ENCODE measurements at places on chromosomes 2 and 18.
A peak's percentile ranks its signal among the peaks of the same experiment; 100 is the strongest.

DNA sequence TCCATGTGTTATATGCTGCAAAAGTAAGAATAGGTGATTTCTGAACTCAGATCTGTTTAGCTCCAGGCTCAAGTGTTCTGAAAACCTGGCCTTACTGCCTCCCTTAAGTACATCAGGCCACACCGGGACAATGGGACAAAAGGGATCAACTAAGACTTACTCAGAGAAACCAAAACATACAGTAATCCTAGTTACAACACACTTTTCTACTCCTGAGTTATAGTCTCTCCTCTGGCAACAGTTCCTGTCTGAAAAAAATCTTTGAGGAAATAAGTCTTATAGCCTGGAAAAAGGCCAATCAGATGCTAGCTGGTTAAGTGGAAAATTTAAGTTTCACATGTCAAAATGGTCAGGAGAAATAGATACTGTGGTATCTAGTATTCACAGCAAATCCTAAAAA is 5.6 kb downstream of the METTL5 start:
- no peak for DNase-seq

DNA sequence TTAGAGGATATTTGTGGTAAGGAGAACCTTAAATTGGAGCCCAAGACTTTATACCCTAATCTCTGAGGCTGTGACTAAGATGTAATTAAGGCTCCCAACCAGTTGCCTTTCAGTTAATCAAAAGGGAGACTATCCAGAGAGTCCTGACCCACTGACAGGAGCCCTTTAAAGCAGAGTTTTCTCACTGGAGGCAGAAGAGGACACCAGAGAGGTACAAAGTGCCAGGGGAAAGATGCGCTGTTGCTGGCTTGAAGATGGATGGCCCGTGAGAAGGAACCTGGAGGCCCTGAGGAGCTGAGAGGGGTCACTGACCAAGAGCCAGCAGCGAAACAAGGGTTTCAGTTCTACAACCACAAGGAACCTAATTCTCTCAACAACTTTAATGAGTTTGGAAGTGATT is 137.3 kb downstream of the TMEM131 start:
- DNase-seq, result no peak

- peak; percentile 15 for DNase-seq
Observed at GRCh38 chr2:55519938-55520885, 694 bp downstream of the CFAP36 start.

GRCh38 chr2:174059884-174060244 is 94.7 kb upstream of the SP3 start:
- DNase-seq, result no peak

GRCh38 chr18:44916429-44917207 is 235.9 kb downstream of the SETBP1 start:
- no peak for DNase-seq

- no peak for DNase-seq
Observed at GRCh38 chr2:24399434-24400206, 39.3 kb upstream of the ITSN2 start.

GRCh38 chr2:214631406-214631805 is 178.1 kb downstream of the BARD1 start:
- DNase-seq, result no peak

DNA sequence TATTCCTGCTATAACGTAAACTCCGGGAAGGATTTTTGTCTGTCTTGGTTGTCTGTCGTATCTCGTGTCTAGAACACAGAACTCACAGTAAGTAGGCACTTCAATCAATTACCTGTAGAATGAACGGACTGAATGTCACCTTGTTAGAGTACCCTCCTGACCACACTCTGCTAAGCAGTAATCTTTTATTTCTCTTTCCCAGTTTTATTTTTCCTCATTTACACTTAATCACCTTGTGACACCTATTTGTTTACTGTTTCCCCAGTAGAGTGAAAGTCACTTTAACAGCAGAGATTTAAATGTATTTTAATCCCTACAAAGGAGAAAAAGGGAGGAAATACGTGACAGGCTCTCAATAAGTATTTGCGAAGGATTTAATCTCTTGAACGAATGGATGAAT is 514 bp upstream of the EPB41L5 start:
- no peak for DNase-seq

DNA sequence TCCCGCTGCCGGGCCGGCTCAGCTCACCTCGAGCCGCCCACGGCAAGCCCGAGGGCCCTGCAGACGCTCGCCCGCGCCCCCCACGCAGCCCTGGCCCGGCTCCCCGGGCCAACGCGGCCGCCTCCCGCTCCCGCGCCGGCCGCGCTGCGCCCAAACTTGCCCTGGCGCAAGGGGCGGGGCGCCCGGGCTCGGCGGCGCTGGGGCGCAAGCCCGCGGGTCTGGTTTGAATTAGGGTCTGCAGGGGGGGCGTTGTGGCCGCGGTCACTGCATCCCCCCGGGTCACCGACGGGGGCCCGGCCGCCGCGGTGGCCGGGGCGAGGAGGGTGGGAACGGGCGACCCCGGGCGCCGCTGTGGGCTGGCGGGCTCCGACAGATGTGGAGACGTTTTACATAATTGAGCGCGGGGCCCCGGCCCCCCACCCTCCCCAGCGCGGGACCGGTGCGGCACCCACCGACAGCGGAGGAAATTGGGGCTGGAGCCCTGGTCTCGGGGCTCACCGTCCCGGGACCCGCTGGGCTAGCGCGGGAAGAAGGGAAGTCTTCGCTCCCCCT is 690 bp downstream of the SDC1 start:
- no peak for DNase-seq

DNA sequence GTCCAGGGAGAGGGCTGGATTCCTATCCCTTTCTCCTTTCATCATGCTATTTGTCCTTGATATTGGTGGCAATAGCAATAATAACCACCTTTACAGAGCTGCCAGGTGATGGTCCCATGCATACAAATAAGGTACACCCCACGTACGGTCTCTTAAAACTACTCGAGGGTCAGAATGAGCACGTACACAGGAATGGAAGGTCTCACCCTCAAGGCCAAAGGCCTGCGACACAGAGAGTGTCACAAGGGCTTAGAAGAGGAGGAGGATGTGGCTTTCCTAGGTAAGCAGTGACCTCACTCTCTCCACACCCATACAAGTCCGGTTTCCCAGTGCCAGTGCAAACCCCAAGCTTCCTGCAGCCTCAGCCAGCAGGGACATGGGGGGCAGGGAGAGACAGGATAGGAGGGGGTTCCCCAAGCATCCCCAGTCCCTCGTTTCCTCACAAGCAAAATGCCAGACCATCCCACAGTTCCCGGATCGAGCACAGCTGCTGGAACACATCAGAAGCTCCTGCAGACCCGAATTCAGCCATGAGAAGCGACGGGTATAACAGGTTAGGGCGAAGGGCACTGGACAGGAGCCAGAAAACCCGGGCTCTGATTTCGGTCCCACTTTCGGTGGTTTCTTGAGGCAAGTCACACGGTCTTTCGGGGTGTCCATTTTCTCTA is 49.2 kb downstream of the PLB1 start:
- DNase-seq, result no peak

DNA sequence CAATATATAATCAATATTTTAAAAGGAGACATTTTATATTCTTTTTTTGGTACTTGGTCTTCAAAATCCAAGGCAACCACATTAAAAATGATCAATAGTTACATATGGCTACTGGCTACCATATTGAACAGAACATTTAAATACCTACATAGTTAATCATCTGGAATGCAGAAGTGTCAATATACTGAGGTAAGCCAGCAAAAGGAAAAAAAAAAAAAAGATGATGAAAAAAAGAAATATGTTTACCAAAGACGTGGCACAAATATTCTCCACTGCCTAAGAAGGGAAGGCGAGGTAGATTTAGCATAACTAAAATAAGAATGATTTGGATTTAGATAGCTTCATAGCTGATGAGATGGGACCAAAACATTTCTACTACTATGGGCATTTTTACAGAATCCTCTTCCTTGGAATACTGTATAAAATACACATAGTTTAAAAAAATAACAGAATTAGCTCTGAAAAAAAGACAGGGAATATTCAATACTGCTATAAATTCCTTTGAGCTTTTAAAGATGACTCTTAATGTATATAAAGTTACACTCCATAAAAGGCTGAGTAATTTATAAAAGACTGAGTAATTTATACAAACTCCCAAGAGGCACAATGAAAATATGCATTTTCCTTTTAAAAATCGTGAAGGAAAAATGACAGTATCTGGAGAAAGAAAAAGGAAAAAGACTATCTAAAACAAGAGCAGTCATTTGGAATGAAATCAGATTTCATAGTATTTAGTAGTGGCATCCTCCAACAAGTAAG is 63.5 kb downstream of the CDH2 start:
- no peak for DNase-seq

- DNase-seq, result no peak
Observed at GRCh38 chr18:46260016-46260878, 156.1 kb downstream of the HAUS1 start.

GRCh38 chr2:11391942-11392266 is 47.5 kb upstream of the ROCK2 start:
- no peak for DNase-seq

DNA sequence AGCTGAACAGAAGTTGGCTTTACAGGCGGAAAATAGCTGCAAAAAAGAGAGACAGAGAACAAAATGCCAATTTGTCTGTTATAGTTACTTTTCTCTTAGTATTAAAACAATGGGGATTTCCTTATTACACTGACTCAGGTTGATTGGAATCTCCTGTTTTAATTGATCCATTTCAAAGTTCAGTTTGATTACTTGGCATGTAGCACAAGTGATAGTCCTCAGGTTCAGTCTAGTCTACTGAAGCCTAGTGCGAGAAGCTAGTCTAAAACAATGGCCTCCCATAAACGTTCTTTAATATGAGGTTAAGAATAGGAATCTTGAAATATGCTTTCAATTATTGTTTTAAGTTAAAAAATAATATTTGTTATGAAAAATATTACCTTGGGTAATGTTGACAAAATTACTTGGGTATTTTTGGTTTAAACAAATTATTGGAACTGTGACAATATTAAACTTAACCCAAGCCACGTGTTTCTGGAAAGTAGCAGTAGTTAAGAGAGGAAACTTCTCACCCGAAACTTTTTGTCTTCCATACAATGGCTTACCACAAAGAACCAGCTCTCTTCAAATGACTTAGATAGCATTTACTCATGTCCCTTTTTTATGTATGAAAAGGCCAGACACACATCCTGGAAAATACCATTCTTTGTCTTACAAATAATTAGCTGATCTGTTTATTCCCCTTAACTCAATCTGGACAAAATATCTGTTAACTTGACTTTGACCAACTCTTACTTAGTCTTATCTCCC is 1326.2 kb upstream of the TMEFF2 start:
- DNase-seq, result no peak

GRCh38 chr18:45107425-45107824 is 426.7 kb downstream of the SETBP1 start:
- DNase-seq, result no peak

- no peak for DNase-seq
Observed at GRCh38 chr18:13810950-13811485, 12.9 kb upstream of the MC5R start.

DNA sequence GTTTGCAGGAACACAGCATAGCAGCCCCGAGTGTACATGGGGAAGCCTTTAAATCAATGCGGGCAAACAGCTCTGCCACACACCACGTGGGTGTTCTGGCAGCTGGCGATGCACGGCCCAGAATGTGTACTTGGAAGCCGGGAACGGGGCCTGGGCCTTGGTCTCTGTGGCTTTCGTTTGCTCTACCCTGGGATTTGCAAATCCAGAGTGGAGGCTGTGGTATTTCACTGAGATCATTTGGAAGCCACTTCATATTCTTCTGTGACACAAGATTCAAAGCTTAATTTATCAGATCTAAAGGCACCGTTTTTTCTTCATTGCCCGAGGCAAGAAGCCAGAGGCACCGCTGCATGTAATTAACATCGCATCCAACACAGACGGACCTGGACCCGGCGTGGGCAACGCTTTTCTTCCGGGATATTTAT is 246.3 kb upstream of the MYT1L start:
- no peak for DNase-seq

GRCh38 chr2:8006181-8006580 is 675.7 kb upstream of the ID2 start:
- no peak for DNase-seq

- DNase-seq, result no peak
Observed at GRCh38 chr2:176083796-176084261, at the start of gene EVX2. Gene EVX2 (minus strand): TSS chr2:176083962. CDS start chr2:176083776, 186 bp downstream.

GRCh38 chr2:98730053-98730706 is 752 bp downstream of the MGAT4A start:
- peak; percentile 53 for DNase-seq
